Activated CD8-positive, alpha-beta T cell treated with anti-CD3 and anti-CD28 coated beads, Interleukin-2, amount 10 ng/mL, durations not matched to agents 7 days and 5 days (primary cell): ENCODE measurements at places on chromosomes 13 and 19.

DNA sequence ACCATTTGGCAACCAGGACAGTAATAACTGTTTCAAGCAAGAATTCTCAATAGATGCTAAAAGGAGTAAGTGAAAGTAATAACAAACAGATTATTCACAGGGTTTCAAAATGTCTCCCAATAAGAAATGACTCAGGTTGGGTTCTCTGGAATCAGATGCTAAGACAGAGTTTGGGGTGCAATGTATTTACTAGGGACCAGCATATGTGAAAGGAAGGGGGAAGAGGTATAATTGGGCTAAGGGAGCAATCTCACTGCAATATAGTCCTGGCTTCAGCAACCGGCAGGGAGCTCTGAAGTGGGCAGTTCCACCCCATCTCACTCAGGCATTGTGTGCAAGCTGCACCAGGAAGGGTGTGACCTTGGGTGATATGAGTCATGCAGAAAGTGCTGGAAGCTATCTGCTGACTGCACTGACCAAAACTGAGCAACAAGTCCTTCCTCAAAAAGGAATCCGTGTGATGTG, 23.4 kb downstream of the ZDHHC20 start:
- peak overlapping the region; percentile 4 for H3K4me3 ChIP-seq
- DNase-seq, result peak; percentile 59
- H3K36me3 ChIP-seq, result peaks cover 56% of the 10 kb centered on the region
- H3K27ac ChIP-seq, result peak overlapping the region; percentile 70
- no peaks in the 10 kb centered on the region for H3K27me3 ChIP-seq

DNA sequence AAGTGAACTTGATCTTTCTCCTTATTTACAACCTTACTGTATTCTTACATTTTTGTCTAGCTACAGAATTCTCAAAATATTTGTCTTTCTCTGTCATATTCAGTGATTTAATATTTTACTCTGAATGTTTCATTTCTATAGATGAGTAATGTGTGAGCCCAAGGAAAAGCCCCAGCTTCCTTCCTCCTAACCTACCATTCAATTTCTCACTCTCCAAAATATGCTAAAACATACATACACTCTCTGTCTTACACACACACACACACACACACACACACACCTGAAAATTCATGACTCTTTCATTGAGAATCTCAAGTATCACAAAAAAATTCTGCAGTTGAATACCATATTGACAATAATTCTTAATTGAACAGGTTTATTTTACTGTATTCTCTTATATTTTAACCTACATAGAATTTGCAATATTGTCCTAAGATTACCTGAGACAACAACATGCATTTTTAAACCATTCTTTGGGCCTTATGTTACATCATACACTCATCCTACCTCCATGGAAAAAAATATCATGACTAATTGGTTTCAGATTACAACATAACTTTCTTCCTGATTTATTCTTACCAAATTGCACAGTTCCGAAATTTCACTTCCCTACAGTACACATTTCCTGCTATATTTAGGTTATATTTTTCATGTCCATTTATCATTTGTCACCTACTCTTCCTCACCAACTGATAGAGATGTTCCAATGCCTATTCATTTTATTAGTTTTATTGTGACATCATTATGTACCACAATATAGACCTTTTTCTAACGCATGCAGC, 1965.6 kb upstream of the PCDH20 start:
- no peak for DNase-seq
- no peak overlapping the region for H3K27ac ChIP-seq
- no peaks in the 10 kb centered on the region for H3K36me3 ChIP-seq
- no peaks in the 10 kb centered on the region for H3K27me3 ChIP-seq

DNA sequence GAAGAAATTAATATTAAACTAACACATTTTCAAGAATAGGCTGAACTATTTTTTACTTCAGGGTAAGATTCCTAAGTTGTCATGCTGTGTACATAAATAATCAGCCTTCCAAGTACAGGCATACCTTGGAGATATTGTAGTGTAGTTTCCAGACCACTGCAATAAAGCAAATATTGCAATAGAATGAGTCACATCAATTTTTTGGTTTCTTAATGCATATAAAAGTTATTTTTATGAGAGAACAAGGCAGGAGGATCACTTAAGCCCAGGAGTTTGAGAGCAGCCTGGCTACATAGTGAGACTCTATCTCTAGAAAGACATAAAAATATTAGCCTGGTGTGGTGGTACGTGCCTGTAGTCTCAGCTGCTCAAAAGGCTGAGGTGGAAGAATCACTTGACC, 511.5 kb downstream of the UQCRFS1 start:
- H3K27me3 ChIP-seq, result peaks cover 9% of the 10 kb centered on the region
- no peak for DNase-seq
- H3K36me3 ChIP-seq, result no peaks in the 10 kb centered on the region
- H3K27ac ChIP-seq, result no peak overlapping the region
- H3K4me1 ChIP-seq, result no peaks in the 10 kb centered on the region
- H3K4me3 ChIP-seq, result no peak overlapping the region

DNA sequence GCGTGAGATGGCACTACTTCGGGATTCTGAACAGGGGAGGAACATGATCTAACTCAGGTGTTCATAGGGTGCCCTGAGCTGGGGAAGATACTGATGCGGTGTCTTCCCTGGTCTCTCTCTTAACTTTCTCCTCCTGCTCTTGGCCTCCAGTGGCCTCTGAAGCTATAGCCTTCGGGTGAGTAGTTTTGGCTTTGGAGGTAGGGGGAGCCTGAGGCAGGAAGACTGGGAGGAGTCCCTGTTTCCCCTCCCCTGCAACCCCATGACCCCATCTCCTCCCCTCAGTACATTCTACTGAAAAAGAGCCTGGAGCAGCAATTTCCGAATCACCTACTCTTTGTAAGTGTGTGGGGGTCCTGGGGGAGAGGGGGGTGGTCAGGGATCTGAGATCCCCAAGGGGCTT, 3.5 kb downstream of the SELENOV start:
- peaks cover 15% of the 10 kb centered on the region for H3K4me1 ChIP-seq
- DNase-seq, result no peak
- H3K4me3 ChIP-seq, result no peak overlapping the region
- H3K27me3 ChIP-seq, result peaks cover 35% of the 10 kb centered on the region

DNA sequence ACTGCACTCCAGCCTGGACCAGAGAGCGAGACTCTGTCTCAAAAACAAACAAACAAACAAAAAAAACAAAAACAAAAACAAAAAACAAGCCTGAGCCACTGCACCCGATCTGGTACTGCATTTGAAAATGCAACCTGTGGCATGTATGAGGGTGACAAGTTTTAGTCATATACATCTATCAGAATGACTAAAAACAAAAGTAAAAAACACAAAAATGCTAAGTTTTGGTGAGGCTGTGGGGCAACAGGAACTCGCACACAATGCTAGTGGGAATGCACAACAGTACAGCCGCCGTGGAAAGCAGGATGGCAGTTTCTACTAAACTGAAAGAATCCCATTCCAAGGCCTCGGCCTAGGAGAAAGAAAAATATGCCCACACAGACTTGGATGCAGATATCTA, 7.8 kb downstream of the EBPL start:
- no peak for DNase-seq
- H3K4me1 ChIP-seq, result peaks cover 9% of the 10 kb centered on the region
- H3K36me3 ChIP-seq, result no peaks in the 10 kb centered on the region
- no peak overlapping the region for H3K27ac ChIP-seq
- H3K4me3 ChIP-seq, result no peak overlapping the region

DNA sequence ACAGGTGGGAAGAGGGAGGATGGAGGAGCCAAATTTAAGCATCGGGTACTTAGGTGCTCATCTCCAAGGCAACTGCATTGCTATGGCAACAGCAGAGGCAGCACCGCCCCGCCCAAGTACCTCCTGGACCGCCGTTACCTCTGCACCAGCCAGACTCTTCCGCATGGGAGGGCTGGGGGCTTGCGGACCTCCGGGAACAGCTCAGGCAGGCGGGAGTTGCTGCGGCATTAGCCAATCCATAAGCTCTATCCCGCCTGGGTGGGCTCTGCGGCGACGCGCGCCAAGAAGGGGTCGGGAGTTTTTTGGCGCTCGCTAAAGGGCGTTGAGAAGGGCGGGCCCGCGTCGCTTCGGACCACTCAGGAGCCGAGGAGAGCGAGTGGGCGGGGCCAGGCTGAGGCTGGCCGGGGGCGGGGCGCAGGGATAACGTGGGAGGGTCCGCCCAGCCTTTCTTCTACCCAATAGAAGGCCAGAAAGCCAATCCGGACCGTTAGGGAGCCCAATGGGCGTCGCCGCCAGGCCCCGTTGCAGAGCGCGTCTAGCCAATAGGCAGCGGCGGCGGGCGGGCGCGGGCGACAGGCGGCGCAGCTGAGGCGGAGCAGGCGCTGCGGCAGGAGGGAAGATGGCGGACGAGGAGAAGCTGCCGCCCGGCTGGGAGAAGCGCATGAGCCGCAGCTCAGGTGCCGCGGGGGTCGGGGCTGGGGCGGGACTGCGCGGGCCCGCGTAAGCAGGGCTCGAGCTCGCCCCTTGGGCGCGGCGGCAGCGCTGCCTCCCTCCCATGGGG, at the start of gene PIN1:
PIN1 (plus strand) TSS at position 593 of the 781 bp plus-strand sequence; CDS start at position 620, 27 bp downstream.
- peaks cover 27% of the 10 kb centered on the region for H3K4me1 ChIP-seq
- H3K36me3 ChIP-seq, result peaks cover 21% of the 10 kb centered on the region
- peak within 1 kb of the TSS; percentile 89 for H3K27ac ChIP-seq
- no peaks in the 10 kb centered on the region for H3K27me3 ChIP-seq
- DNase-seq, result peak; percentile 99

DNA sequence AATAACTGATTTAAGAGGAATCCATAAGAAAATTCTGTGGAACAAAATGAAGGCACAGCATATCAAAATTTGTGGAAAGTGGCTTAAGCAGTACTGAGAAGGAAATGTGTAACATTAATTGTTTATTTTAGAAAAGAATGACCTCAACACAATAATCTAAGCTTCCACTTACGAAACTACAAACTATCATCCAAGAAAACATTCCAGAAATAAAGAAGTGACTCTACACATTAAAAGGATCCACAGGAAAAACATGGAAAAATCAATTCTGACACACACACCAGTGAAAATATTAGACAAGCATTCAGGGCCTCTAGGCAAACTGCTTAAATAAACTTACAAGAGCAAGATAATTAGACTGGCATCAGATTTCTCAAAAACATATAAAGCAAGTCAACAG, 14.0 kb downstream of the EXOSC8 start:
- DNase-seq, result no peak
- no peak overlapping the region for H3K4me3 ChIP-seq
- H3K27ac ChIP-seq, result no peak overlapping the region
- H3K27me3 ChIP-seq, result no peaks in the 10 kb centered on the region

DNA sequence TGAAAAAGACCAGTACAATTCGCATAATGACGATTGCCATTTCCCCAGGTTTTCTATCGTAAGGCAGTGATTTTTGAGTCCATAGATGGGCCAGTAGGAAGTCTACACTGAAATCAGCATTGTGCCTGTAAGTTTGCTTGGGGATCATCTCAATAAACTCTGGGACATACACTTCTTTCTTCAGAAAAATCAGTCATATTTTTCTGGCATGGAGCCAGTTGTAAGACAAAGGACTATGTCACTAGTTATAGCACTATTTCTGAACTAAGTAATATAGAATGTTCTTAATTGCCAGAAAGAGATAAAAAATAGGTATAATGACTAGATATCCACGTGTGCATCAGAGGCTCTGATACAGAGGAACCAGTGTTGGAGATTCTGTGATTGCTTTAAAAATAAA, 243.5 kb downstream of the LMO7 start:
- no peaks in the 10 kb centered on the region for H3K36me3 ChIP-seq
- no peak overlapping the region for H3K4me3 ChIP-seq
- no peak for DNase-seq
- H3K4me1 ChIP-seq, result peaks cover 18% of the 10 kb centered on the region
- H3K27me3 ChIP-seq, result peaks cover 11% of the 10 kb centered on the region

DNA sequence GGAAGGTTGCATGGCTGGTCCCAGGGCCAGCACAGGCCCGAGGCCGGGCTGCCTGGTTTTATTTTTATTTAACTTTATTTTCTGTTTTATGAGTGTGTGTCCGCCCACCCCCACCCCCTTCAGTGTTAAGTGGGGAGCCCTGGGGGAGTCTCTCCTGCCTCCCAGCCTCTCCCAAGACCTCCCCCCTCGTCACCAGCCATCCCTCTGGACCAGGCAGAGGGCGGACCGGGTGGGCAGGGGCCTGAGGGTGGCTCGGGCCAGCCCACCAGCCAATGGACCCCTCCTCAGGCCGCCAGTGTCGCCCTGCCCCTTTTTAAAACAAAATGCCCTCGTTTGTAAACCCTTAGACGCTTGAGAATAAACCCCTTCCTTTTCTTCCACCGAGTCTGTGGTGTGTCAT, 531 bp upstream of the TGFBR3L start:
- H3K27me3 ChIP-seq, result peaks cover 25% of the 10 kb centered on the region
- H3K36me3 ChIP-seq, result peaks cover 24% of the 10 kb centered on the region
- no peak overlapping the region for H3K4me3 ChIP-seq
- DNase-seq, result no peak

- no peaks in the 10 kb centered on the region for H3K27me3 ChIP-seq
- DNase-seq, result peak; percentile 77
- no peak overlapping the region for H3K4me3 ChIP-seq
Observed at GRCh38 chr19:4267101-4267900, 11.8 kb upstream of the SHD start.

DNA sequence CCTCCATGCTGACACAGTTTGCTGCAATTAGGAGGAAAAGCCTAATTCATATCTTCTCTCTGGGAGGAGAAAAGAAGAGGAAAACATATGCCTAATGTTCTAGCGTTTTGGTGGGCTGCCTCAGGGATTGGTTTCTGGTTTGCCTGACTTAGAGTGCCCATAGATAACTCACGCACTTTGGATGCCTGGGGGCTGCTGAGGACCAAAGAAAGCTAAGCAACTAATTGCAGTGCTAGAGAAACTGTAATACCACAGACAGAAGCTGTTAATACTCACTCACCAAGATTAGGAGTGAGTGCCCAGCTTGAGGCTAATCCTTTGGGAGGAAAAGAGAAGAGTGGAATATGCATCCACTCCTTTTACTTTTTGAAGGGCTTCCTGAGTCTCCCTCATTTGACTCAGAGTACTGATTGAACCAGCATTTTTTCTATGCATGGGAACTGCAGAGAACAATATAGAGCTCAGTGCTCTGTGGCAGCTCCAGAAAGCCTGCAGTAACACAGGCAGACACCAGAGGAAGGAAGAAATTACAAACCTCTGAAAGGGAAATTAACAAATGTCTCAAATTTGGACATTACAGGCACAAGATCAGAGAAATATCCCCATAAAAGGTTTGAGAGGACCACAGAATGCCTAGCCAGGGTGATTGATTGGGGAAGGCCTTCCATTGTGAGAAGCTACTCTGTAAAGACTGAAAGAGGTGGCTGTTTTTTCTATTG, 666.4 kb downstream of the OLFM4 start:
- DNase-seq, result no peak
- H3K36me3 ChIP-seq, result no peaks in the 10 kb centered on the region
- no peak overlapping the region for H3K4me3 ChIP-seq
- H3K27me3 ChIP-seq, result no peaks in the 10 kb centered on the region
- no peak overlapping the region for H3K27ac ChIP-seq
